ENCODE measurements at places on chromosomes 6 and 20.

GRCh38 chr20:49595811-49596561, 28.0 kb upstream of the PTGIS start:
- peak; percentile 75 for DNase-seq

DNA sequence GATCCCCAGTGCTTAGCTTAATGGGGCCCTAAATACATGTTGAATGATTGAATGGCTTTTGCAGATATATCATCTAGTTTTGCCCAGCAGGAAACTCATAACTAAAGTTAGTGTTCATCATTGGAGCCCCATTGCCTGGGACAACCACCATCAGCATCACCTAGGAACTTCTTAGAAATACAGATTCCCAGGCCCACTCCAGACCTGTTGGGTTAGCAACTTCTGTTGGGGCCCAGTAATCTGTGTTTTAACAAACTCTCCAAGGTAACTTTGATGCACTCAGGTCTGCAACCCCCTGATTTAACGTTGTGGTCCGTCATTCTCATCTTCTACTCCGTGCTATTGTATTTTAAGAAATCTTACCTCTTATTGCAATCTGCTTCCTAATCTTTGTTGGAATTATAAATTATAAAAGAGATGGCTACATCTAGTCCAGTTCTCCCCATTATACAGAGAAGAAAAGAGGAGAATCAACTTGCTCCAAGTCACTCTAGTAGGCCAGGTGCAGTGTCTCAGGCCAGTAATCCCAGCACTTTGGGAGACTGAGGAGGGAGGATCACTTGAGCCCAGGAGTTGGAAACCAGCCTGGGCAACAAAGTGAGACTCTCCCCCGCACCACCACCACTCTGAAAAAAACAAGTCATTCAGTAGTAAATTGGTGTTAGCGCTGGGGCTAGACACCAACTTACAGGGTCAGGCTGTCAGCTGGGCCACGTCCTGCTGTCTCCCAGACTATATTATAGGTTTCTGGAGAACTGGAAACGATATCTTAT, 13.7 kb downstream of the FOXP4 start:
- no peak for DNase-seq

- DNase-seq = no peak
These were observed 154.9 kb downstream of the GMPR start for GRCh38 chr6:16393326-16393725.

GRCh38 chr20:3749087-3749688, 16.7 kb downstream of the HSPA12B start:
- DNase-seq = no peak

DNA sequence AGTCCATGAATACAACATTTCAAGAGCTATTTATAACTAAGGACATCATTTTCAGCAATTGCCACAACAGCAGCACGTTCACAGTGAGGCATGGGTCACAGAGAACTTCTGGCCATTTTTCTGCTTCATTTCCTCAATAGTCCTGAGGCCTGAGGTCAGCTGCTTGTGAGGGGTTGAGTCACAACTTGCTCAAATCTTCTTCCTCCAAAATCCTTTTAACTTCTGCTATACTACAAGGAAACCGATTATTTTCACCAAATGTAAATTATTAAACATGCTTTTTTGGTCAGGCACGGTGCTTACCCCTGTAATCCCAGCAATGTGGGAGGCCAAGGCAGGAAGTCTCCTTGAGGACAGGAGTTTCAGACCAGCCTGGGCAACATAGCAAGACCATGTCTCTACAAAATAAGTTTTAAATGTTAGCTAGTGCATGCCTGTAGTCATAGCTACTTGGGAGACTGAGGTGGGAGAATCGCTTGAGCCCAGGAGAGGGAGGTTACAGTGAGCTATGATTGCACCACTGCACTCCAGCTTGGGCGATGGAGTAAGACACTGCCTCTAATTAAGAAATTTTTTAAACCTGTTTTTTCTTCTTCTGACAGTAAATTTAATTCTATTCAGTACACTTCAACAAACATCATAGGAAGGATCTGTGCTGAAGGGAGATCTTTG, 11.1 kb upstream of the SLC16A10 start:
- no peak for DNase-seq

DNA sequence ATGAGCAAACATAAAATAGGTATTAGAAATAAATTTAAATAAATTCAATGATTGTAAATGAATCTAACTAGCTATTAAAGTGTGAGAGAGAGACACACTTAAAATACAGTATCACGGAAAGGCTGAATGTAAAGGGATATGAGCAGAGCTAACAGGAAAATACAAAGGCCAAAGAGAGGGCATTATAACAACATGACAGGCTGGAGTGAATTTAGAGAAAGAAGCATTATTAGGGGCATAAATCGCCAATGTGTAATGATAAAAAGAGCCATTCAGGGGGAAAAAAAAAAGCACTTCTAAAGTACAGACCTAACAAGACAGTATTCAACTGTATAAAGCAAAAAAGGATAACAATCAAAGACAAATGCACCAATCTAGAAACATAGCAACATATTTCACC, 28.1 kb downstream of the DACT2 start:
- no peak for DNase-seq

GRCh38 chr20:41172296-41173140, 35.2 kb downstream of the PLCG1 start:
- DNase-seq = no peak

DNA sequence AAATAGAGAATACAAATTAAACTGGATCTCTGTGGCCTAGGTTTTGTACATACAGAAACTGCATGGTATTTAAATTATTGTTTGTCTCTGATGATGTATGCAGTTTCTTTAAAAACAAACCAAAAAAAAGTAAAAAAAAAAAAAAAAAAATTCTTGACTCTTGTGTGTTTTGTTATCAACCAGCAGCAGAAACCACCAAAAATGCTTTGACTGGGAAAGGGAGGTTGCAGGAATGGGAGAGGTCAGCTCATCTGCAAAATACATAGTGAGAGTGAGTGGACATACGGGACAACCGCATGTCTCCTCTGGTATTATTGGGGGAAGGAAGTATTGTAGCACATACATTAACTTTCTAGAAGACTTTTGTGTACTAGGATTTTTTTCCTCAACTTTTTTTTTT, 38.0 kb downstream of the TBC1D7 start:
- no peak for DNase-seq
